ENCODE measurements at places on chromosomes 4 and X. TPM values are rescaled to one million over a fixed set of nuclear protein-coding genes. Genes with fewer than 3 reads are reported as not detected.

DNA sequence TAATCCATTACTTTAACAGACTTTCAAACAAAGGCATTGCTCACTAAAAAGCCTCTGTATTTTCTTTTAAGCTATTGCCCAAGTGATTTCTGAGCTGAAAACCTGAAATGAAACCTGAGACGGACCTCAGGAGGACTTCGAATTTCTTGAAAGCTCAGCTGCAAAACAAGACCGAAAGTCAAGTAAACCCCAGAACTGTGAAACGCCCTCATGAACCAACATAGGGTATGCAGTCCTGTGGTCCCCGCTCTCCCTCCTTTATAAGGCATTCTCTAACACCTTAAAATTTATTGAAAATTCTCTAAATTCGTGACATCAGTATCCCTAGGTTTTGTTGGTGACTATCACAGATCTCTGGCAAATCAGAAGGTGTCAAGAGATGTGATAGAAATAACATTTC, 91.8 kb downstream of the SHISA3 start:
- H3K36me3 ChIP-seq, result no peaks in the 10 kb centered on the region
- H3K27ac ChIP-seq, result no peak overlapping the region
- H3K27me3 ChIP-seq, result no peaks in the 10 kb centered on the region
- H3K4me3 ChIP-seq, result no peak overlapping the region
- DNase-seq, result no peak

DNA sequence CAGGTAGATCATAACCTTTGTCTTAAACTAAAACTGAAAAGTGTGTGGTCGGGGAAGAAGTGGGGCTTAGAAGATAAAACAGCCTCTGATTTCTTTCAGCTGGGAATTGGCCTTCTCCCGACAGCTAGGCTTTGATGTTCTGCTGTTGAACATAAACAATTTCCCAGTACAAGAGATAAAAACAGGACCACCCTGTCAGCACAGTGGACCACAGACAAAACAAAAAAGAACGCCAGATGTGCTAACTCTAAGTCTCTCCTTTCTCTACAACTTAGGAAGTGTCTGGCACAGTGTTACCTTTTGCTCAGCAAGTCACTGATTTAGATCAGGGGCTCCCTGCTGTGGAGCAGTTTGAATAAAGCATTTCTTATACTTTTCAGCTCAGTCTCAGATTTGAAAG, 87.5 kb upstream of the UXT start:
- no peak overlapping the region for H3K4me3 ChIP-seq
- peaks cover 41% of the 10 kb centered on the region for H3K27me3 ChIP-seq
- no peak overlapping the region for H3K27ac ChIP-seq
- no peak for DNase-seq

ODAM gene
- total RNA-seq, result 214 TPM

ADAM29 gene
- not detected for total RNA-seq

KDM6A gene
- 40.4 TPM for total RNA-seq

RNF212 gene
- not detected for total RNA-seq

GRCh38 chrX:19629541-19629940, 114.2 kb upstream of the MAP3K15 start:
- H3K27me3 ChIP-seq, result no peaks in the 10 kb centered on the region
- H3K4me3 ChIP-seq, result no peak overlapping the region
- no peak overlapping the region for H3K27ac ChIP-seq
- DNase-seq, result no peak
- peaks cover 27% of the 10 kb centered on the region for H3K36me3 ChIP-seq

- no peak overlapping the region for H3K4me3 ChIP-seq
- H3K27me3 ChIP-seq, result no peaks in the 10 kb centered on the region
- DNase-seq, result no peak
- no peak overlapping the region for H3K27ac ChIP-seq
Measured at GRCh38 chrX:143536176-143536575, 18.9 kb upstream of the SPANXN3 start.

All from Calu3 (cell line).